Smooth muscle cell of the pulmonary artery (primary cell): ENCODE measurements at places on chromosomes 7 and 10. TPM values are rescaled to one million over a fixed set of nuclear protein-coding genes. Genes with fewer than 3 reads are reported as not detected.

Gene KIF20B
- 2.6 and 6.8 TPM in 2 replicates for total RNA-seq

Gene UTF1
- not detected in 2 replicates for total RNA-seq

Gene PLXNA4
- total RNA-seq: 16.9 and 29.5 TPM in 2 replicates

Gene ATOH7
- total RNA-seq: 0.07 TPM in 1 of 2 replicates, not detected in the other

Gene NOS3
- total RNA-seq: 0.17 and 0.33 TPM in 2 replicates

Gene DOCK1
- 68.6 and 78.5 TPM in 2 replicates for total RNA-seq

Gene CDHR1
- total RNA-seq: under 0.01 and 0.20 TPM in 2 replicates

Gene SSC4D
- total RNA-seq: 0.40 and 0.65 TPM in 2 replicates

Gene UNCX
- not detected in 2 replicates for total RNA-seq

Gene PAX4
- total RNA-seq: not detected in 2 replicates

Gene GLCCI1
- total RNA-seq: 7.8 and 14.6 TPM in 2 replicates

Gene OLAH
- total RNA-seq: 0.26 TPM in 1 of 2 replicates, not detected in the other

Gene GPNMB
- 205 and 214 TPM in 2 replicates for total RNA-seq

Gene RBP3
- not detected in 2 replicates for total RNA-seq

Gene ACTL6B
- not detected in 2 replicates for total RNA-seq

Gene SUN3
- total RNA-seq: not detected in 2 replicates

Gene ZNF775
- 4.0 and 5.7 TPM in 2 replicates for total RNA-seq
